Stimulated activated CD4-positive, alpha-beta T cell treated with anti-CD3 and anti-CD28 coated beads, Interleukin-4, amount 100 ng/mL, for 1 hour (primary cell): ENCODE measurements at places on chromosomes 16 and 17.
A peak's percentile ranks its signal among the peaks of the same experiment; 100 is the strongest.

- no peak for DNase-seq
Observed at GRCh38 chr17:55694286-55694910, 28.3 kb downstream of the TMEM100 start.

- no peak for DNase-seq
Observed at GRCh38 chr16:6836766-6837165, 495.9 kb upstream of the RBFOX1 start.

DNA sequence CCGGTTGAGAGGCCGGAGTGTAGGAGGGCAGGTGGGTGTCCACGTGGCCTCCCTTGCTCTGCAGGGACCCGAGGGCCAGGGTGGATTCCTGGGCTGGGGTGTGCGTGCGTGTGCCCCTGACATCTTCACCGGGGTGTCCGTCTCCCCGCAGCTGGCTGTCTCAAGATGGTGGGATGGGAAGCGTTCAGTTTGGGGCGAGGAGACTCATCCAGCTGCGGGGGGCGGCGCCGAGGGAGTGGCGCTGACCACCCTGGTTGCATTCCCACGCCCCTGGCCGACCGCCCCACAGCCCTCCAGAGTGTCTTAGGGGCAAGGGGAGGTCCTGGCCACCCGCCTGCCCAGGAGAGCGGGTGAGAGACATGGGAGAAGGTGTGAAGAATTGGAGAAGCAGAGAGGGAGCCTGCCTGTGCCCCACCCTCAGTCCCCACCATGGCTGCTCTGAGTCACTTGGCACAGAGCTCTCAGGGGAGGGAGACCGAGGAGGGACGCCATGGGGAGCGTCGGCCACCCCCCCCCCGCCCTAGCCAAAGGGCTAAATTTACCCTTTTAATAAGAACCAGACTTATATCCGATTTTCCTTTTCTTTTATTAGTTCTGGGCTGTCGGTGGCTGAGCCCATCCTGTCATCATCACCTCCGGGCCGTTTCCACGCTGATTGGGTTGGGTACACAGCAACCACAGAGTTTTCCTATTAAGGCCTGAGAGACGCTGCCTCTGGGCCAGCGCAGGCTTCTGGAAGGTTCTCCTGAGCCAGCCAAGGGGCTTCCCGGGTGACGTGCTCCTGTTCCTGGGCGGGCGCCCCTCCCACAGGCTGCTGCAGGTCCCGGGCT, 22.0 kb downstream of the BAHCC1 start:
- DNase-seq = no peak

- no peak for DNase-seq
Observed at GRCh38 chr16:19677402-19677801, 40.6 kb downstream of the KNOP1 start.

DNA sequence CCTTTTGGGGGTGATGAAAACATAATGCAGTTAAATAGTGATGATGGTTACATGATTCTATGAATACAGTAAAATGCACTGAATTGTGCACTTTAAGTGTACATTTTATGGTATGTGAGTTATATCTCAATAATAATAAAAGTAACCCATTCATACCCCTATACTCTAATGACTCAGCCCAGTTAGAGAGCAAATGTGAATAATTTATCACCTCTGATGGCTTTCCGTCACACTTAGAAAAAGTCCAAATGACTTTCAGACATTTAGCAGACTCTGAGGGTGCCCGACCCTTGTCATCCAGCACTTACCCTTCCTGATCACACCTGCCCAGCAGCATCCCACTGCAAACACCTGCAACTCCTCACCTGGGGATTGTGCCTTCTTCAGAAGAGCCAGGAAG, 148.1 kb upstream of the MAF start:
- no peak for DNase-seq

DNA sequence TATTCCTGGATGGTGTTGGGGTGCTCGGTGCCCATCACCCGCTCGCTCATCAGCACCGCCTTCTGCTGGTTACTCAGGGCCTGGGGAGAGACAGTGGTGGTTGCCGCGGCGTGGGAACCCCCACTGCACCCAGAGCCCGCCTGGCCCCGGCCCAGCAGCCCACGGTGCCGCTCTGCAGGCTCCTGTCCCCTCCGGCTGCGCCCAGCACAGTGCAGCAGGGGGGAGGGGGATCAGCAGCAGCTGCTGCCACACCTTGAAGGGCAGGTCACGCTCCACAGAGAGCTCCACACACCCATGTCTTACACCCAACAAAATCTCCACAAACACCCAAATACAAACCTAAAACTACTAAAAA, 18.8 kb downstream of the CLUH start:
- no peak for DNase-seq

DNA sequence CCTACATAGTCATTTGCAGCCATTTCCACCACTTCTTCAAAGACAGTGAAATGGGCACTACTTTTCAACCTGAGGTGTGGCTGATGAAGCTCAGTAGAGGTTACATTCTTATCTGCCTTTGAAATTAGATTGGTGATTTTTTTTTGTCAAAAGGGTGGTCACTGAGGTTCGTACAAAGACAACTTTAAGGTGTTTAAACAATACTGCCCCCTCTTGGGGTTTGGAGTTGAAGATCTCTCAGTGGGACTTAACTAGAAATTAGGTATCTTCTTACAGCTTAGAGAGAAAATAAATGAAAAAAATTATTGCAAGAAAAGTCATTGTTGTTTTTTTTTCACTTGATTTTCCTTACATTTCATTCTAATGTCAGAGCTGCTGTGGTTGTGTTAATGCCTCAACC, 713.2 kb downstream of the CDH11 start:
- no peak for DNase-seq

GRCh38 chr17:44918006-44918405, 2.7 kb upstream of the GFAP start:
- no peak for DNase-seq

- DNase-seq = peak; percentile 66
Observed at GRCh38 chr16:546909-547770, 13.1 kb upstream of the PRR35 start.

DNA sequence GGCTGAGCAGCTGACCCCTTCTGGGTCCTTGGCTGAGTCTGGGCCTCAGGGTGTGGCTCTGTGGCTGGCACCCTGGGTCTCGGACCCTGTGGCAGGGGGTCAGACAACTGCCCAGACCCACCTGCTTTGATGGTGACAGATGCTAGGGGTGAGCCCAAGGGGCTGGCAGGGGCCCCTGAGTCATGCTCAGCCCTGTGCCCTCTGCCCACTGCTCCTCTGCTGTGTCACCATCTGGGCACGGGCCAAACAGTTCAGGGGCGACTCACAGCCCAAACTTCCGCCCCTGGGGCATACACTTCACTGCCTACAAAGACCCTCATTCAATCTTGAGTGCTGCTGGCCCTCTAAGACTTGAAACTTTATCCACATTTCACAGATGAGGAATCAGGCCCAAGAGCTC, 5.7 kb downstream of the ADGRG1 start:
- DNase-seq = no peak

DNA sequence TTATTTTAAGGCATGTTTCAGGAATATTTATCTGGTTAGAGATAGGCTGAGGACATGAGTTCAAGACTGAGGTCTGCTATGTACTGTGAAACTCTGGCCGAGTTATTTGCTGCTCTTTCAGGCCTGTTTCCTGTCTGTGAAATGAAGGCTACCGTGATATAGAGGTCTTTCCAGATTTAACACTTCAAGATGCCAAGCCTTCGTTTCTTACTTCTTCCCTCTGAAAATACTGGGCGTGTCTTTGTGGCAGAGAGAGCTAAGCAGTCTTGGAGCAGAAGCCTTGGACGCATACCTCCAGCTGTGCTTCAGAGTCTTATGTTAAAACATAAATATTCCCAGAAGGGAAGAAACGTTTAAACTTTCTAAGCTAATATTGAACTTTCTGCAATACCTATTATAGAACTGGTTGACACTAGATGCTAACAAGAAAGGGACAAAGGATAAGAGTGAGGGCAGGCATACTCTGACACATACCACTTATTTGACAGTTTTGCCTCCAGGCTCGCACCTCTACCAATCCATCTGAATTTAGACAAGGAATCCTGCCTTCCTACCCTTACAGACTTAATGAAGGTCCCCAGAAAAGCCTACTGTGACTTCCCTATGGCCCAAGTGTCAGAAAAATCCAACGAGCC, 17.5 kb downstream of the WIPI1 start:
- DNase-seq = no peak

DNA sequence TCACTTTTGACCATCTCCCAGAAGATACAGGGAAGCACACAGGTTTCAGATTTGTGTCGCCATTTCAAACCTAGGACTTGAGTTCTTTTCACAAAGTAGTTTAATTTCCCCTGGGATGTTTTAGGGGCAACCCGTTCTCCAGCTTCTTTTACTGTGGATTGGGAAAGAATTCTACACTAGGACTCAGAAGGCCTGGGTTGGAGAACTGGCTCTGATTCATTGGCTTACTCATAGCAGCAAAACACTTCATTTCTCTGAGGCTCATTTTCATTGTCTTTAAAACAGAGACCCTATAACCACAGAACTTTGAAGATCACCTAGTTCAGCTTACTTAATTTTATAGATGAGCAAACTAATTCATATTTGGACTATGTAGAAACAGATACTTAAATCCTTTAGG, 175.9 kb upstream of the SALL1 start:
- DNase-seq = no peak

DNA sequence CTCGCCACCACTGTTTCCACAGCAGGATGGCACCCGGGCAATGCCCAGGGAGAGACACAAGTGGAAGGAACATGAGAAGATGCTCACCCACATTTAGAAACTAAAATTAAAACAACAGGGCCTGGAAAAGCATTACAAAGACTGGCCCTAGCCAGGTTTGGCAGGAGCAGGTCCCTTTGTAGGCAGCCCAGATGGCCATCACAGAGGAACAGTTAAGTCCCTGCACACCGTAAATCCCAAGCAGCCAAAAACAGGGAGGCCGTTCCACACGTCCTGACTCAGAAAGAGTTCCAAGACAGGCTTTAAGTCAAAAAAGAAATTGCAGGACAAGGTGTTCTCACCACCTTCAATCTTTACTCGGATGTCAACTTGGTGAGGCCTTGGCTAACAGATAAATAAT, 127.1 kb downstream of the DYNLRB2 start:
- no peak for DNase-seq

GRCh38 chr17:17514993-17515933, 19.1 kb upstream of the RASD1 start:
- no peak for DNase-seq

- no peak for DNase-seq
Observed at GRCh38 chr16:13306161-13306995, 405.0 kb downstream of the SHISA9 start.

DNA sequence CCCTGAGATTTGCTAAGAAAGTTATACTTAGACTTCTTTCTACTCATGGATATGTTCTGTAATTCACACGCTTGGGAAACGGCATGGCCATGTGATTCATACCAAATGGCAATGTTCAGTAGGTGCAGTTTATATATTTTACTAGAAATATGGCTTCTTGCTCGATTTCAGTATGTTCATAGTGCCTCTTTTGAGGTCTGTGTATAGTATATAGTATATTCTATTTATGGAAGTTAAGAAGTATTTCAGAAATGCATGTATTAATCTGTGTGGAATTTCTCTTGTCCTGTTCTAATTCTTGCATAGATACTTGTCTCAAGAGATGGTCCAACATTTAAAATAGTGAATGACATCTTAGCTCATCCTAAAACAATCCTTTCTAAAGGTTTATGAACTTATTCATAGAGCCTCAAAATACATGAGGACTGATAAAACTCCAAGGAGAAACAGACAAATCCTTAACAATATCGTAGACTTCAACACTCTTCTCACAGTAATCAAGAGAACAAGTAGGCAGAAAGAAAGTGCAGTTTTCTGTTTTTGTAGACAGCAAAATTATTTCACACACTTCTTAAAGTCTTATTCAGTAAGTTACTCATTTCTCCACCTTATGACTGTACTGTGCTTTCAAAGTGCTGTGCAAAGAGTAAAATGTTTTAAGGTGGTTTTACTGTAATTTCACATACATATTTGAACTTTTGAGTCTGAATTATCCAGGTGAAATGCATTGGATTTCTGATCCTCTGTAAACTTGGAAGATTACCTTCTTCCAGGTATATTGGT, 11.1 kb downstream of the BPTF start:
- no peak for DNase-seq

GRCh38 chr16:85738923-85739715, 11.8 kb downstream of the C16orf74 start:
- no peak for DNase-seq

- DNase-seq = peak; percentile 54
Observed at GRCh38 chr17:36705874-36706731, 104.7 kb downstream of the MRM1 start.

DNA sequence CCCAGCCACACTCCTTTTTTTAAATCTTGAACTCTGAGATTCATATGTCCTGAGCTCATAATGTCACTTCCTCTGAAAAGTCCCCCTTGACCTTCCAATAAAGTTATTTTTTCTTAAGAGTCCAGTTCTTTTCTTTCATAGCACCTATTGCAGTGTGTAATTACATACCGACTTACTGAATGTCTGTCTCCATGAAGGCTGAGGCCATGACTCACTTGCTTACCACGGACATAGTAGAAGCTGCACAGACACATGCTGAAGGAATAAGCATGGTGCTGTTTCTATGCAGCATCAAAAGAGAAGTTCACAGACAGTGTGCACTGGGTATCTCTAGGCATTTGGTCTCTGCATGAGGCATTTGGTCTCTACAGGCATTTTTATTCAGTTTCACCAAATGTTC, 77.2 kb downstream of the C17orf67 start:
- DNase-seq = no peak

DNA sequence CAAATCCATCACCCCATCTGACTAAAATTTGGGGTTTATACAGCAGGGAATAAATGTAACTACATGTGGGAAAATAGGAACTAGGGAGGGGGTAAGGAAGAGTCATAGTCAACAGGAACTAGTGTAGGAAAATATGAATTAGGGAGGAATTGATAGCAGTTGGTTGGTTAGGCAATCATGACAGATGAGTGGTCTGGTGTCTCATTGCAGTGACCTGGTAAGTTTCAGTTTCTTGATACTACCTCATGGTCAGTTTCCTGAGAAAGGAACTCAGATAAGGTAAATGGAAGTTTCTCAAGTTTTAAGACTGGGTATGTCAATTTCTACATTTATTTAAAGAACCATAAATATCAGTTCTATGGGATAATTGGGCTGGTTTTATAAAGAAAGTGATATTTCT, 442.3 kb downstream of the NPIPA7 start:
- no peak for DNase-seq

DNA sequence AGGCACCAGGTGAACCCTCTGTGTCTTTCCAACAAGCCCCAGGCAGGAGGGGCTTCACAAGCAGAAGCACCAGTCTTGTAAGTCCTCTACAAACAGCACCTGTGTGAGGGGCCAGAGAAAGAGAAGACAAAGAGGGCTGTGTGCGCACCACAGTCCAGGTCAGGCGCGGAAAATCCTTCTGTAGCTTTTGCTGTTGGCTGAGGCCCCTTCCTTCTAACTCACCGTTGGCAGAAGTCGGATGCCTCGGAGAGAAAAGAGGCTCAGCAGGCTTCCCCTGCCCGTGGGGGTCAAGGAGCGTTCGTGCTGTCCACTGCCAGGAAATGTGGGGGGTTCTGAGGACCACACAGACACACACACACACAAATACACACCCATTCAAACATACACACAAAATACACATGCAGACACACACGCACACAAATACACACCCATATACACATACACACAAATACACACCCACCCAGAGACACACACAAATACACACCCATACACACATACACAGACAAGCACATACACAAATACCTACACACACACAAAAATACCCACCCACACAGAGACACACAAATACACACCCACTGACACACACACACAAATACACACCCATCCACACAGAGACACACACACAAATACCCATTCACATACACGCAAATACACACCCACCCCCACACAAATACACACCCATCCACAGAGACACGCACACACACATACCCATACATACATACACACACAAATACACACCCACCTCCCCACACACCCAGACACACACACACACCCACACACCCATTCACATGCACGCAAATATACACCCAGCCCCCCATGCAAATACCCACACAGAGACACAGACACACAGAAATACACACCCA, 6.8 kb downstream of the ZG16B start:
- no peak for DNase-seq
